ENCODE measurements at places on chromosomes 5 and 9.

DNA sequence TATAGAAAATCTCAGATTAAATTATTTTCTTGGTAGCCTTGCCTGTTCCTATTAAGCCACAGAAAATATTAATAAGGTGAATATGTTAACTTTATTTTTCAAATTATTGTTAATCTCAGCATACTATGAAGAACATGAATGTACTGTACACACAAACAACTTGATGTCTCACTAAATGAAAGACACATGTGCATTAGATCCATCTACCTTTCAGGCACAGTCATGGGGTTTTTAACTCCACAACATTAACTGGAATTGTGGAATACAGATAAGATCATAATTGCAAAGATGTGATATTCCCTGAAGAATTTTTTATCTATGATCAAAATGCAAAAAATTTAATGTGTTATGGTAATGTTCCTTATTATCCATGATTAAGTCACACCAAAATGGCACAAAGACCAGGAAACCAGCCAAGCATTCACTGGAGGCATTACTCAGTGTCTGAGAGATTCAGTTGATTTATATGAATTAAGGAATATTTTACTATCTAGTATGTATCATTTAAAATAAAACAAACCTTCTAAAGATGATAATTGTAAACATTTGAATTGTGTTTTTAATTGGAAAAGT is 150.0 kb upstream of the VCAN start:
- no peak for DNase-seq

- no peak for DNase-seq
Observed at GRCh38 chr9:127838375-127839078, 15.9 kb downstream of the ENG start.

DNA sequence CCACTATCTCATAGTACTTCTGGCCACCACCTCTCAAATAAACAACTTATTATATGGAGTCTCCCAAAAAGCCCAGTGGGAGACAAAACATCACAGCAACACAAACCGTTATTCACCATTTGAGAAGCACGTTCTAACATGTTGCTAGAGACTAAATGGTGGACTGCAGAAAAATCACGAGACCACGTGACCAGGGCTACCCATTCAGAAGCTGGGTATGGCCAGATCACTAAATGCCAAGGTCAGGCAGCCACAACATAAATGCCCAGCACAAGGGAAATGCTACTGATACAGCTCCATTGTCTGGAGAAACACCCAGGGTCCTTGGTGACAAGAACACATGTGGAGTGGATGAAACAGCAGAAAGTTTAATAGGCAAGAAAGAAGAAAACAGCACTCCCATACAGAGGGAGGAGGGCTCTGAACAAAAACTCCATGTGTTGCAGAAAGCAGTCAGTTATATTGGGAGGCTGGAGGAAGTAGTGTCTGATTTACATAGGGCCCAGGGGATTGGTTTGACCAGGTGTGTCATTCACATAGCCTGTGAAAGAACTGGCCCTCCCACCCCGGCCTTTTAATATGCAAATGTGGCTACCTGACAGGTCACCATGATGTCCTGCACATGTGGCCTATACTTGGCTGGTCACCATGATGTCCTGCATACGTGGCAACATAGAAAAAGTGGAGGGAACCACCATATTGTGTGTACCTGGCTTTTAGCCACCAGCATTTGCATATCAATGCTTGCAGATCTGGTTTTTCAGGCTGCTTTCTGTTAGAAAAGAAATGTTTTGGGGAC is 97.2 kb downstream of the TRIM36 start:
- no peak for DNase-seq

DNA sequence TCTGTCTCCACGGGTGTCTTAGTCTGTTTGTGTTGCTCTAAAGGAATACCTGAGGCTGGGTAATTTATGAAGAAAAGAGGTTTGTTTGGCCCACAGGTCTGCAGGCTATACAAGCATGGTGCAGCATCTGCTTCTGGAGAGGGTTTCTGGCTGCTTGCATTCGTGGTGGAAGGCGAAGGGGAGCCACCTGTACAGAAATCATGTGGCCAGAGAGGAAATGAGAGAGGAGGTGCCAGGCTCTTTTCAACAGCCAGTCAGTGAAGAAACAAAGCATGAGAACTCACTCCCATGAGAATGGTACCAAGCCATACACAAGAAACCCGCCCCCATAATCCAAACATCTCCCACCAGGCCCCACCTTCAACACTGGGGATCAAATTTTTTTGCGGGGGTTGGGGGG is 53.4 kb downstream of the PFDN1 start:
- DNase-seq: no peak

DNA sequence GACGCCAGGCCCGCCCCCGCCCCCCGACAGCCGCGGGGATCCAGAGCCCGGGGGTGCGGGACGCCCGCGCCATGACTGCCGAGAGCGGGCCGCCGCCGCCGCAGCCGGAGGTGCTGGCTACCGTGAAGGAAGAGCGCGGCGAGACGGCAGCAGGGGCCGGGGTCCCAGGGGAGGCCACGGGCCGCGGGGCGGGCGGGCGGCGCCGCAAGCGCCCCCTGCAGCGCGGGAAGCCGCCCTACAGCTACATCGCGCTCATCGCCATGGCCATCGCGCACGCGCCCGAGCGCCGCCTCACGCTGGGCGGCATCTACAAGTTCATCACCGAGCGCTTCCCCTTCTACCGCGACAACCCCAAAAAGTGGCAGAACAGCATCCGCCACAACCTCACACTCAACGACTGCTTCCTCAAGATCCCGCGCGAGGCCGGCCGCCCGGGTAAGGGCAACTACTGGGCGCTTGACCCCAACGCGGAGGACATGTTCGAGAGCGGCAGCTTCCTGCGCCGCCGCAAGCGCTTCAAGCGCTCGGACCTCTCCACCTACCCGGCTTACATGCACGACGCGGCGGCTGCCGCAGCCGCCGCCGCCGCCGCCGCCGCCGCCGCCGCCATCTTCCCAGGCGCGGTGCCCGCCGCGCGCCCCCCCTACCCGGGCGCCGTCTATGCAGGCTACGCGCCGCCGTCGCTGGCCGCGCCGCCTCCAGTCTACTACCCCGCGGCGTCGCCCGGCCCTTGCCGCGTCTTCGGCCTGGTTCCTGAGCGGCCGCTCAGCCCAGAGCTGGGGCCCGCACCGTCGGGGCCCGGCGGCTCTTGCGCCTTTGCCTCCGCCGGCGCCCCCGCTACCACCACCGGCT is 1.0 kb downstream of the FOXE1 start:
- peak; percentile 27 for DNase-seq

DNA sequence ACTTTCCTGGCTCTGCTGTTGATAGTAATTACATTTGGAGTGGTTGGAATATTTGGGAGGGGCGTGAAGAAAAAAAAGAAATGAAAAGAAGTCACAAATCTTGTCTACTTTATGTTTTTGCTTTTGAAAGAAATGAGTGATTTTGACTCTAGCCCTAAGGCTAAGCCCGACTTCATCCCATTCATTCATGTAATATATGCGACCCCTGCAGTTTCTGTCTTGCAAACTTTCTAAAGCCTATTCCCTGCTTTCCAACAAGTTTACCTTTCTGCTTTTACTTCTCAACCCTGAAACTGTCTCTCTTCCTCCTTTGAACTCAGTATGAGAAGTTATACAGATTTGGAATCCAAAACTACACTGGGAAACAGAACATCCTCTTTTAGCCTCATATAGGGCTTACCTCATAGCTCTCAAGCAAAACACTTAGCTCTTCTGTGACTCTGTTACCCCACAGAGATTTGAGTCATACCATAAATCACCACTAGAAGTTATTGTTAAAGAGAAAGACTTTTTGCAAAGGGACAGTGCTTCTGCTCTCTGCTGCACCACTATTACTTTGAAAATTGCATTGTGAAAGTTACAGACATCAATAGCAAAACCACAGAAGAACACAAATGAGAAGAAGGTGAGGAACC is 1.6 kb downstream of the CFAP95 start:
- DNase-seq: no peak

DNA sequence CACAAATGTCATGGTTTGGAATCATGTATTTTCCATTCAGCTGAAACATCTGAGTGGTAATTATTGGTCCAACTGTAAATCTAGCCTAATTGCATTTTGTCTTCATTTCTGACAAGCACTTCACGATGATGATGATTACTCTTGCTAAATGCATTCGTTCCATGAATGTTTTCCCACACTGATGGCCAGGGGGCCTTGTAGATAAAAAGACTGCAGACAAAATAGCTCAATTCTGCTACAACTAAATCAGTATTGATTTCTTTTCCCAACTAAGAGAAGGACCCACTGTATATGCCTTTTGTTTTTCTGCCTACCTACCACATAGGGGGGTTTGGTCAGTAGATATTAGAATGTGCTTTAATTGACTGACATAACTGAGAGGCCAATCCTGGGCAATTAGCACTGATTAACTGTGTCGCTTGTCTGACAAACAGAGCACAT is 1351.3 kb upstream of the NUDT12 start:
- no peak for DNase-seq

GRCh38 chr5:128466554-128466953 is 71.5 kb downstream of the FBN2 start:
- DNase-seq: no peak

DNA sequence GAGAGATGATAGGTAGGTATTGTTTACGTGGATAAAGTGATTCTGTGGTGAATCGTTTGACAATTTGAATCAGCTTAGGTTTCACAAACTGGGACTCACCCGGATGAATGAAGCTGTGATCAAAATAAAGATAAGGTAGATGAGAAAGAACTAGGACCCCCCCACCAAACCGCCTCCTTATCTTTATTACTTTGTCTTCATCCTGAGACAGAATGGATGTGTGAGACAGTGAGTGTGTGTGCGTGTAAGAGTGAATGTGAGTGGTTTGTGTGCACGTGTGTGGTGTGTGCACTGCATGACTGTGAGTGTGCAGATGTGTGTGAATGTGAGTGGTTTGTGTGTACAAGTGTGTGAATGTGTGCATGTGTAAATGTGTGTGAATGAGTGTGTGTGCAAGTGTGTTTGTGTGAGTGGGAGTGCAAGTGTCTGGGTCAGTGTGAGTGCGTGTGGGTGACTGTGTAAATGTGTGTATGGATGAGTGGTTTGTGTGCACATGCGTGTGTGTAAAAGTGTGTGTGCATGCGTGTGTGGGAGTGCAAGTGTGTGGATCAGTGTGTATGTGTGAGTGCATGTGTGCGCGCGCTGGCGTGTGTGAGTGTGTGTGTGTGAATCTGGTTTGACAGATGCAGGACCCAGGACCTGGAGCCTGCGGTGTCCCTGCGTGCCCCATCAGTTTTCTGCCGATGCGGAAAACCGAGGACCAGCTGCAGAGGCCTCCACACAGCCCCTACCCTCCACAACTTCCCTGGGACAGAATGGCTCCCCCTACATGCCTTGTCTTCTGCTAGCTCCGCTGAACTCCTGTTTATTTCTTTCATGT is 11.4 kb upstream of the ENG start:
- no peak for DNase-seq

DNA sequence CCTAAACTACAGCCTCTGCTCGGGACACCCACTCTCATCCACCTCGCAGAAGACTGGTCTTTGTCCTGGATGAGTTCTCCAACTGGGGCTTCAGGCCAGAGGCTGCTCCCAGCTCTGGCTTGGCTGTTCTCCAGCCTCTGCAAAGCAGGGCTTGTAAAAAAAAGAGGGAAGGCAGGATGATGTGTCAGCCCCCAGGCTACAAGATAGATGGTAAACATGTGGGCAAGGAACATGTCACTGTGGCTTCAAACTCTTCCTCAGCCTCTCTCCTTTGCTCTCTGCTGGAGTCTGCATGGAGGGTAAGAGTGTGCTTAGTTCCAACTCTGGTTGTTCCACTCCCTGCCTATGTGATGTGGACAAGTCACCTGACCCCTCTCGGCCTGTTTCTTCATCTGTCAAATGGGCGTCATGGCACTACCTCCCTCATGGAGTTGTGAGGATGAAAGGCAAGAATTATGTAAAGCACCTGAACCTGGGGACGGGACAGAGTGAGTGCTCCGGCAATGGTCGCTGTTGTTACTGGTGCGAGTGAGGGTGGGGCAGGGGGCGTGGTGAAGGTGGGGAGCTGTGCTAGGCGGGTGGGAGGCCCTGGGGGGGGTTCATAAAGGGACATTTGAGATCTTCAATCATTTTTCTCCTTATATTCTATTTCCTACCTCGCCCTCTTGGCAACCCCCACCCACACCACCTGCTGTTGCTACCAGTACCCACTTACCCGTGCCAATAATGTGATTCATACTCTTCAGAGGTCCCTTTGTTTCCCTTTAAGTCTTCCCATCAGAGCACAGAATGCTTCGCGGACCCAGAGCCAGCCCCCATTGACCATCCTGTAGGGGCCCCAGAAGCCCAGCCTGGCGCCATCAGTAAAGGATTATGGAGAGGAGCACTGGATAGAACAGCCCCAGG is 6.8 kb upstream of the ZNF79 start:
- DNase-seq: no peak

DNA sequence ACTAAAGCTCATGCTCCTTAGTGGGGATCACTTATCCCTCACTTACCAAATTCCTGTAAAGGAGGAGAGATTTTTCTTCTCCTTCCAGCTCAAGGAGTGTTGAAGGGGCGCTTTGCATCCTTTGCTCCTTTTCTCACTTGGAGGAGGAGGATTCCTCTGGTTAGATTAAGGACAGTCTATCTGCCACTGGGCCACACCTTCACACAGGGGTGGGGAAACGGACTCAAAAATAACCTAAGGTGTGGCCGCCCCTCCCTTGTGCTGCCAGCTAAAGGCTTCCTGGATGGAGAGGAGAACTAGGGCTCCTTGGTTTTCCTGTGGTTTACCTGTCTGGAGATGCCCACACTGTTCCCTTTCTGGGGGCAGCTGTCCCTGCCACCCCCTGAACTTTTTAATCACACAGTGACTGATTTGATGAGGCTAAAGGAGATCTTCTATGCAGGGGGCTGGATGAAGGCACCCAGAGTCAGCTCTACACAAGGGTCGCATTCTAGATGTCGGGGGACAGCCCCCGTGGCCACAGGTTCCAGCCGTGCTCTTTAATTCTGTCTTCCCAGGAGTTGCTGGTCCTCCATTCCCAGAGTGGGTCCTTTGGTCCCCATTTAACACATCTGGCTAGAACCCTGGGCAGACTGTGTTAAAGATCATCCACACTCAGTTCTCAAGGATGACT is 14.4 kb downstream of the GLRX start:
- DNase-seq: no peak

- DNase-seq: no peak
Observed at GRCh38 chr5:3225201-3225960, 370.3 kb upstream of the IRX1 start.

DNA sequence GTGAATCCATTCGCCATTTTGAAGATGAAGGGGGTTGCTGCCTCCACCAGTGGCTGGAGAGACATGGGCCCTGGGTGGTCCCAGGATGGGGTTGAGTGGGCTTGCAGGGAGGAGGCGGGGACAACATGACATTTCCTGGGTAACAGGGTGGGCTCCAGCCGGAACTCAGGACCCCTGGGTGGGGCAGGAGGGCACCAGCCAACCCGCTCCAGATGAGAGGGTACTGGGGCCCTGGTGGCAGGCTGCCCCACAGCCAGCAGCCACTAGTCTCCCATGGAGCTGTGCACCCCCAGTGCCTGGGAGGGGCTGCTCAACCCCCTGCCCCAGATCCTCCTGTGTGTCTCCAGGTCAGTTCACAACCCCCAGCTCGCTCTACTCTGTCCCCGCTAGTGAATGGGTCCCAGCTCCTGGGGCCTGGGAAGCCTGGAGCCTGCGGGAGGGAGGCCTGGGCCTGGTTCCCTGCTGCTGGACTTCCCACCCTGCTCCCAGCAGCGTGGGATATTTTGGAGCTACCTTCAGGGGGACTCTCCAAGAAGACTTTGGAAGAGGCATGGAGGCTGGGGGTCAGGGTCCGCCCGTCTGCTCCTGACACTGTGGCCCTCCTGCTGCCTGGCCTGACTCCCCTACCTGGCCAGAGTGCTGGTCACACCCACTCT is 55.9 kb downstream of the AHRR start:
- no peak for DNase-seq

Measured in T-helper 9 cell (primary cell).